ENCODE measurements at places on chromosomes 13 and 19.

DNA sequence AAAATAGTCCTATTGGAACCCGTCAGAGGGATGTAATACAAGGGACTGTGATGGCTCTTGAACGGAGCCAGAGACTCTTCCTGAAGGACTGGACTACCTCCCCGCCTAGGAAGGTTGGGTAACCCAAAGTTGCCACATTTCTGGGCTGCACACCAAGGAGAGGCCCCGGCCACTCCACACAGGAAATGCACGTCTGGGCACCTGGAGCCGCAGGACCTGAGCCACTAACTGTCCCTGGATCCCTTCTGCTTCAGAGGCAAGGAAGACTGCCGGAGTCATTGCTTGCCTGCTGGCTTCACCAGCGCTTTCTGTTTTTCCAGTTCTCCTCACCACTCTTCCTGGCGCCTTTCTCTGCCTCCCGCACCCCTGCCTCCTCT lies 1.2 kb upstream of the FLT1 start:
- no peak for DNase-seq

GRCh38 chr19:49073514-49074378 lies 1.2 kb upstream of the KCNA7 start:
- DNase-seq = no peak

GRCh38 chr13:48626077-48626449 lies 27.7 kb upstream of the CYSLTR2 start:
- no peak for DNase-seq

DNA sequence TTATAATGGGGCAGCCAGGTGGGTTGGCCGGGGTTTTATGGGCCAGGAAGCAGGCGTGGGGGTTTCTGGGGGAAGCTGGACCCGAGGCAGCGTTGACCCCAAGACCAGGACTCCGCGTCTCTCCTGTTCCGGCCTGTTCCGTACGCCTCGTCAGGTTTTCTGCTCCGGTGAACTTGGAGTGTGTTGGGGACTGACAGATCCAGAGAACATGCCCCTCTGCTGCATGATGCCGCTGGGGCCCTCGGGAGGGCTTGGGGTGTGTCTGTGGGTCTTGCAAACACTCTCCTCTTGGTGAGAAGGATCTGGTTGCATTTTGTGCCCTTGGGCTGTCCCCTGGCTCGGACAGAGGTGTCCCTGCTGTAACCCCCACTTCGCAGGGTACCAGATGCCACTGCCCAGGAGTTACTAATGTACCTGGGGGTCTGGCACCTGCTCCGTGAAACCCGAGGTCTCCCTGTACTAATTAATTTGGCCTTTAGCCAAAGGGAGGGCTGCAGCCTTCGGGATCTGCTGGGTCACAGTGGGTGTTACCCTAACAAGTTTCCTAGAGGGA lies 15.6 kb downstream of the KDM4B start:
- DNase-seq = no peak

GRCh38 chr19:48663667-48664066 lies 9.2 kb downstream of the NTN5 start:
- DNase-seq = no peak

GRCh38 chr13:112711528-112712265 lies 21.9 kb downstream of the ATP11A start:
- peak; percentile 35 for DNase-seq

- DNase-seq = peak; percentile 38
Observed at GRCh38 chr19:33292595-33293254, 9.6 kb downstream of the CEBPA start.

DNA sequence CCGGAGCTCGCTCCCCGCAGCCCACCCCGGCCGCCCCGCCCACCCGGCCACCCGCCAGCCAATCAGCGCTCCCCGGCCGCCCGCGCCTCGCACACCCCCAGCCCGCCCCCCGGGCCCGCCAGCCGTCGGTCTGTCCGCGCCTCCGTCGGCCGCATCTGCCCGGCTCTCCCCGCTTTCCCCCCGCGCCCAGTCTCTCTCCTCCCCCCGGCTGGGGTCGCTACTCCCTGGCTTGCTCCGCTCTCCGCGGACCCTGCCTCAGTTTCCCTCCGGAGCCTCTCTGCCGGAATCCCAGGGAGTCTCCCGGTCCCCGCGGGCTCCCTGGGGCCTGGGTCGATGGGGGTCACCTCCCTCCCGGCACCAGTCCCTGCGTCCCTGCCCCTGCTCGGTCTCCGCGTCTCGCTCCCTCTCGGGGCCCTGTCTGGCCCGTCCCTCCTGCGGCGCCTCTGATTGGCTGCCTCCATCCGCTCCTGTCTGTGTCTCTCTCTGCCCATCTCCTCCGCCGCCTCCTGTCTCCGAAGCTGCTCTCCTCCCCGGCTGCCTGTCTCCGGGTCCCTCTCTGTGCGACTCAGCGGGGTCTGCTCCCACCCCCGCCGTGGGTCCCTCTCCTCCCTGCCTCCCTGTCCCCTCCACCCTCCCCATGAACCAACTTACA lies 484 bp downstream of the IL11 start:
- DNase-seq = no peak

DNA sequence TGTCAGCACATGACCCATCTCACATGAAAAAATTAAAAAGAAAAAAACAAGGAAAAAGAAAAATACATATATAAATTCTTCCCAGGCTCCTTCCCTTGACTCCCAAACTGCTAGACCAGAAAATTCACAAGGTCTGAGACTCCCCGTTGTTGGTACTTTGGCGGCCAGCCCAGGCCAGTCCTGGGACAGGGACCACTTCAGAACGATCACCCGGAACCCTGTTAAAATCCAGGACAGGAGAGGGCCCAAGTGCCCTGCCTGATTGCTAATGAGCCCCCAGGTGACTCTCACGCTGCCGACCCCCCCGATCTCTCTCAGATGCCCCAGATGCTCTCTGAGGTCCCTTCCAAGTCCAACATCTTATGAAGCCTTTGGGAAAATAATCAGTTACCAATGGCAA lies 107.2 kb downstream of the COL4A2 start:
- no peak for DNase-seq

DNA sequence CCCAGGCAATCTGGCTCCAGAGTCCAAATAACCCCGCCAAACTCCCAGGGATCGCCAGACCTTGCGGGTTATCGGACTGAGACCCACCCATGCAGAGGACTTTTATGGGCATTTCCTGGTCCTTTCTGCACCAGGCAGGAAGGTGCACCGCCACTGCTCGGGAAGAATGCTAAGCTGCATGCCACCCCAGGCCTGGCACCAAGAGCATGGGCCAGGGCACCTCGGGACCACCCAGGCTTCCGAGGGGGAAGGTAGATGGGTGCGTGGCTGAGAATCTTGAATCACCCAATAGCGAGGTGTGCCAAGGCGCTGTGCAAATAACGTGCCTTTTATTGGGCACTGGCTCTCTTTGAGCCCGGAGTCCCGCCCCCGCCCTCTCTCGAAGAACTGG lies 422 bp upstream of the ZNF575 start:
- DNase-seq = peak; percentile 61

DNA sequence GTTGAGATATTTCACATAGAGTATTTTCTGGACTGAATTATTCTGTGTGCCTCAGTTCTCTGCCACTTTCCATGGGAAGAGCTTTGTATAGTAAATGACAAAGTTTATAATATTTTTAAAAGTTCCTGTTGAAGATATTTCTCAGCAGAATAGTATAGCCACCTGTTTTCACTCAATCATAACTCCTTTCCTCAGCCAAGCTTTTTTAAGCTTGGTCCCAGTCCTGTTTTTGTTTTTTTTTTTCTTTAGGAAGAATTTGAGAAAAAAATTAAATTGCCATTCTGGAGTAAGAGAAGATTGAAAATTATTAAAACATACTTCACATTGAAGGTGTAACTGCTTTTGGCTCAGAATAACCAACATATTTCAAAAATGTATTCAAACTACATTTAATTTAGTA lies 55.5 kb downstream of the ENOX1 start:
- no peak for DNase-seq

- no peak for DNase-seq
Observed at GRCh38 chr13:43761616-43762315, 25.0 kb downstream of the ENOX1 start.

- DNase-seq = no peak
Observed at GRCh38 chr13:106503272-106503671, 32.2 kb downstream of the EFNB2 start.

GRCh38 chr19:13404236-13404635 lies 102.0 kb downstream of the CACNA1A start:
- DNase-seq = peak; percentile 6

- DNase-seq = peak; percentile 32
Observed at GRCh38 chr19:40797963-40798682, 868 bp upstream of the EGLN2 start.

GRCh38 chr13:91797567-91797966 lies 399.1 kb downstream of the GPC5 start:
- DNase-seq = no peak

GRCh38 chr19:13149628-13150186 lies 468 bp downstream of the STX10 start:
- peak; percentile 63 for DNase-seq

DNA sequence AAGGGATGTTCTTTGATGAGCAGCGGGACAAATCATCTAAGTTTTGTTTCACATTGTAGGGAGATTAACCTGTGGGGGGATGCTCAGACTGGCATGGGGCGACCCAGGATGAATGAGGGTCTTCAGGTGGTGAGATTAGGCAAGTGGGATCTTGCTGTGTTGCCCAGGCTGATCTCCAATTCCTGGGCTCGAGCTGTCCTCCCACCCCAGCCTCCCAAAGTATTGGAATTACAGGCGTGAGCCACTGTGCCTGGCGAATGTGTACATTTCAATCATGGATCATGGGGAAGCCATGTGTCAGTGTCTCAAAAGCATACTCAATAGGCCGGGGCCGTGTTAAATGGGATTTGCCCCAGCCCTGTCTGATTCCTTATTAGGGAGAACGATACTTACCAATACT lies 8.1 kb downstream of the SLC25A42 start:
- no peak for DNase-seq

DNA sequence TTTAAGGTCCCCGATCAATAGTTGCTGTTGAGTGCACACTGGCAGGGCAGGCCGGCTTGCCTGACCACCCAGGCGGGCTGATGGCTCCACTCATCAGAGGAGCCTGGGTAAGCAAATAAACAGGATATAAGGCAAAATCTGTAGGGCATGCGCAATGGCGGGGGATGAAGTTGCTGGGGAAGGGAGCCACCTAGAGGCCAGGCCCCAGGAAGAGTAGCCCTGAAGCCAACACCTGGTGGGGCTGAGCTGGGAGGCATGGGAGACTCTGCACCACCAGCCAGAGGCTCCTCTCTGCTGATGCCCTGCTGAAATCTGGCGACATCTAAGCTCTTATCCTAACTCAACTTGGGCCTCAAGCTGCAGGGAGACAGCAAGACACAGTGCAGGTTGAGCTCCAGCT lies 324.3 kb downstream of the ZNF536 start:
- no peak for DNase-seq

DNA sequence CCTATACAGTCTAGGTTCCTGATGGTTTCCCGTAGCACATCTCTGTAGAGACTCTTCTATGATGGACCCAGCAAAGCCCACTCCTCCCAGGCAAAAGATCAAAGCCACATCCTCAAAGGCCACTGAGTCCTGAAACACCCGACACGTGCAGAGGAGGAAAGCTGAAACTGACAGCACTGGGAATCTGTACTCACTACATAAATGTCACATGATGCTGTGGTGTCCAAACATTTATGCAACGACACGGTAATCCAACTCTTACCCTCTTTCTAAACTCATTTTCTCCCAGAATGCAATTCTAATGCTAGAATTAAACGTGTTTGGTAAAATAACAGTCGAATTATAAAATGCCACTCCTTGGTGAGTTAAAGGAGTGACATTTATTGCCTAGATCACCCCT lies 7.0 kb upstream of the ZNF441 start:
- no peak for DNase-seq

- no peak for DNase-seq
Observed at GRCh38 chr19:41696402-41697197, 8.5 kb upstream of the CEACAM7 start.

- DNase-seq = no peak
Observed at GRCh38 chr13:20241593-20241992, 9.5 kb upstream of the GJB6 start.

- DNase-seq = no peak
Observed at GRCh38 chr13:91214031-91214430, 133.5 kb upstream of the MIR17HG start.

- no peak for DNase-seq
Observed at GRCh38 chr19:33552928-33553279, 31.3 kb upstream of the PEPD start.

DNA sequence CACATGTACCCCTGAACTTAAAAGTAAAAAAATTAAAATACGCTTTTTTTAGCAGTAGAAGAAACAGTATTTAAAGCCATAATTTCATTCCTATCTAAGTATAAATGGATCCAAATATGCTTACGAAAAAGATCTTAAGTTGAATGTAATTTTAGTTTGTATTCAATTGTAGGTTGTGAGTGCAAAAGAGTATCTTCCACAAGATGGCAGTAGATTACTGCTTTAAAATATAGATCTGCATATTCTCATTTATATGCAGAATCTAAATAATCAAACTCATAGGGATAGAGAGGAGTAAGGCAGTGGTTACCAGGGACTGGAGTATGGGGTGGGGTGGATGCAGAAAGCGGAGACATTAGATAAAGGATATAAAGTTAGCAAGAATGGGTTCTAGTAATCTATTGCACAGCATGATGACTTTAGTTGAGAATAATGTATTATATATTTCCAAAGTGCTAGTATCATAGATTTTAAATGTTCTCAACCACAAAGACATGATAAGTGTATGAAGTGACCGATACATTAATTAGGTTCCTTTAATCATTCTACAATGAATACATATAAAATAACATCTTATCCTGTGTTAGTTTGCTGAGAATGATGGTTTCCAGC lies 14.2 kb downstream of the OR7A17 start:
- peak; percentile 4 for DNase-seq

DNA sequence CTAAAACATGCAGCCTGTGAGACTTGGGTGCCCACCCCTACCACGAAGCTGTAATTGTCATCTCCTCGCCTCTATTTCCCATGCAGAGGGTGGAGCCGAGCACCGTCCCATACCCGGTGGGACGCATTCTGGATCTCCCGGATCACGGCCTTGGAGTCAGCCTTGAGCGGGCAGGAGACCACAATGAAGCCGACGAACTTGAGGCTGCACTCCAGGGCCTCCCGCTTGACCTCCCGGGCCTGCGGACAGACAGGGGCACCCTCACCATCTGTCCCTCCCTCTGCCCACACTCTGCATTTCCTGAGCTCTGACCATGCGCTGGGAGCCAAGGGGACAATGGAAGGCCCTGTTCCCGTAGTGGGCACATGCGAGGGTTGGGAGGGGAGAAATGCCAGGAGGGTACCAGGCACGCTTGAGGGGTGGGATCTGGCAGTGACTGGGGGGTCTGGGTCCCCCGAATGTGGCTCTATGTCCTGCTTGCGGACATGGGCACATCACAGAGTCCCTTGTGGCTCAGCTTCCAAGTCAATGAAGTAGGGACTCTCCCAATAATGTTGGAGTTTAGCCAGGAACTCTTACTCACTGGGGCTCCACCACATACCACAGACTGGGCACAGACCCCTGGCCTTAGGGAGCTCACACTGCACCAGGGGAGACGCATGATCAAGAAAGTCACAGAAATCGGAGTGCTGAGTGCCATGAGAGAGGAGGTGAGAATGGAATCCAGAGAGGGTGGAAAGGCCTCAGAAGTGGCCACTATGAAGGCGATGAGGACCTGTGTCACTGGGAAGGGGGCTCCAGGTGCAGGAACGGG lies 9.2 kb upstream of the GMIP start:
- DNase-seq = no peak
